CD4-positive, alpha-beta T cell treated with Interleukin-17A for 4 hours (primary cell): ENCODE measurements at places on chromosomes 5 and 9.

- DNase-seq = no peak
Observed at GRCh38 chr5:154937186-154937717, 759 bp downstream of the GEMIN5 start.

DNA sequence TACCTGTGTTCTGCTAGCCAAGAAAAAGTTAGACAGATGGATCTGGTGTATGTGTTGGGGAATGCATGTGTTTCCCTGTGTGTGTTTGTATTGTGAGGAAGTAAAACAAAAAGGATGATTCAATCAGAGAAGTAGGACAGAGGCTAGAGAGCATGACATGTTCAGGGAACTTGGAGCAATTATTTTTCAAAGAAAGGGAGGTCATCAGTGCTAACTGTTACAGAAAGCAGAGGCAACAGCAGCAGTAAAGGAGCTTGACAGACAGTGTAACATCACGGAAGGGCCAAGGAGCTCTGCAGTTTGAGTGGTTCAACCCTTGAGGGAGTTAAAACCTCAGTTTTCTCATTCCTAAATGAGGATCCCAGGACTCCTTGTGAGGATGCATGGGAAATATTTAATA lies 13.2 kb downstream of the SPINK1 start:
- DNase-seq = no peak

- no peak for DNase-seq
Observed at GRCh38 chr5:122112733-122113558, 16.4 kb upstream of the ZNF474 start.

GRCh38 chr5:72472666-72473422 lies 34.4 kb downstream of the ZNF366 start:
- no peak for DNase-seq

DNA sequence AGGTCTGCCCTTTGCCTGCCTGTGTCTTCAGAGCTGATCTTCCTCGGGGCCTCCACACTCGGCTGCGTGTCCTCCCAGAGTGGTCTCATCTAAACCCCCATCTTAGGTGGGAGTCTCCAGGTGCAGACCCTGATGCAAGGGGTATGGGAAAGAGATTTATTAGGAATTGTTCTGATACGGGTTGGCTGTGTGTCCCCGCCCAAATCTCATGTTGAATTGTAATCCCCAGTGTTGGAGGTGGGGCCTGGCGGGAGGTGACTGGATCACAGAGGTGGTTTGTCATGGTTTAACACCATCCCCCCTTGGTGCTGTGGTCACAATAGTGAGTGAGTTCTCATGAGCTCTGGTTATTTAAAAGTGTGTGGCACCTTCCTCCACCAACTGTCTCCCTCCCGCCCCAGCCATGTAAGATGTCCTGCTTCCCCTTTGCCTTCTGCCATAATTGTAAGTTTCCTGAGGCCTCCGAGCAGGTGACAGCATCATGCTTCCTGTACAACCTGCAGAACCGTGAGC lies 208.4 kb downstream of the AOPEP start:
- DNase-seq = no peak

DNA sequence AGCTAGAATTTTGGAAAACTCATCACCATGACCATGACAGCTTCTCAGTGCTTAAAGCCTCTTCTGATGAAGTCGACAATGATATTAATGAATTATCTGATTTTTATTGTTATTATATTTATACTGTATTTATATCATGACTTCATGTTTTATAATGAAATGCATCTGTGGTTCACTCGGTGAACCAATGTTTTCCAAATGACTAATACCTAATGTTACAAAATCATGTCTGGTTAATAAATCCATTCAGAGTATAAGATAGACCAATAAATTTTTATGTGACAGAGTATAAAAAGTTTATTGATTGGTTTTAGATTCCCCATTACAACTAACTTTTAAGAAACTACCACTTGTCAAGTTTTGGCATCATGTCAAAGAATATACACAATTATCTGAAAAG lies 416.5 kb downstream of the MLLT3 start:
- no peak for DNase-seq

DNA sequence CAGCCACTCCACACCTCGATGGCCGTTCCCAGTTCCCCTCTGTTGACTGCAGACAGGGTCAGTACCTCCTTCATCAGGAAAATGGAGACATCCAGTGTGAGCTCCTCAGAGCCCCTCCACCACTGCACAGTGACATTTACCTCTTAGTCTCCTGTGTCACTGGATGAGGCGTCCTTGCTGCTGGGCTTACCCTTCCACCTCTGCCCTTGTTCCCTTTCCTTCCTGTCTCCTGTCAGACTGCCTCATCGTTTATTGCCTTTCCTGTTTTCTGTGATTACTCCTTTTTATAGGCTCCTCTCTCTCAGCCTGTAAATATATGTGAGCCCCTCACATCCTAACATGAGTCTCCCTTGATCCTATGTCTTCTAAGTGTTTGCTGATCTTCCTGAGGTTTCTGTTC lies 23.2 kb upstream of the SPTAN1 start:
- DNase-seq = no peak

DNA sequence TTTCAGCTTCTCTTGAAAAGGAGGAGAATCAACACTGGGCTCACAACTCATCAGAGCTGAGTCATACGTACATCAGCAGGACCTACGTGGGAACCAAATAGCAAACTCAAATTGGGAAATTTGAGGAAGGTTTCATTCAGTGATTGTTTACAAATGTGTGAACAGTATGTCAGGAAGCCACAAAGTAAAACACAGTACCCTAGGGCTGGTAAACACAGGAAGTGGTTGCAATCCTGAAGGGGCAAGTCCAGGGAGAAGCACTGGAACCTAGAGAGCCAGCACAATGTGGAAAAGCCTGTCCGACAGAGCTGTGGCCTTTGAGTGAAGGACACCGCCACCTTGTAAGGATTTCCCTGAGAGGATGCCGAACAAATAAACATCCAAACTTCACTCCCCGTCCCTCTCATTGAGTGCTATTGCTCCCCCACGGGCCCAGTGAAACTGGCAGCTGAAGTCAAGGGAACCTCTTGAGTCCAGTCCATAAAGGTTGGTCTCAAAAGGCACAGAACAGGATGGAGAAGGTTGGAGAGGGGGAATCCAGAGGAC lies 26.7 kb upstream of the RICTOR start:
- no peak for DNase-seq

GRCh38 chr5:146541958-146542849 lies 26.2 kb upstream of the GPR151 start:
- peak; percentile 72 for DNase-seq

DNA sequence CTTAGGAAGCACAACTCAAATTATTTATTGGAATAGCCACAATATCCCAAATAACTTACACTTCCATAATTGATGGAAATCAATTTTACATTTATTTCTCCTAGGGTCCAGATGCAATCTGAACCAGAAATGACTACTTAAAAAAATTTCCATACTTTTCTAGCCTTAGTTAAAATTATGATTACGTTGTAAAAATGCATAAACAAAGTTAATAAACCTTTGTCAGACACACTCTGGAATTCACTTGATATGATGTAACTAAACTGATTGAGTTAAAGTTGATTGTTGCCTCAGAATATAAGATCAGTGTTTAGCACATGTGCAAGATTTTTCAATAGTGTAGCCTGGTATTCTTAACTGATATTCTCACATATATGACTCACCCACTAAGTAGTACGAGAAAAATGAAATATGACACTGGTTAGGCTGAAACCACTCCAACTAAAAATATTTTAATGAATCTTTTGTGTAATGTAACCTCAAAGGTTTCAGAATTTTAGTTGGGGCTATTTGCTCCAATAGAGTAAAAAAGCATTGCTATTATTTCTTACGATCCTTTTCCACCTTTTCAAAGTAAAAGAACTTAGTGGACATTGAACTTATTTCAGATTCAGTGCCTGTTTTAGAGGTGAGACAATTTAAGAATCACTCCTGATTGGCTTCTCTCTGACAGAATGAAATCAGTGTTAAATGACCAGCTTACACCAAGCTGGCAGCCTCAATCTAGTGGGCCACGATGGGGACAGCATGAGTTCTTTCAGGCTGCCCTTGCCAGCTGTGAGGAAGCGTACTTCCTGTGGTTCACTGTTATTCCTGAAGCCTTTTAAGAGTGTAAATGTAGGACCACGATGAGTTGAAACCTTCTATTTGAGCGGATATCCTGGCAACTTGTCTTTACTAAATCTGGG lies 277.2 kb upstream of the CDH9 start:
- no peak for DNase-seq

DNA sequence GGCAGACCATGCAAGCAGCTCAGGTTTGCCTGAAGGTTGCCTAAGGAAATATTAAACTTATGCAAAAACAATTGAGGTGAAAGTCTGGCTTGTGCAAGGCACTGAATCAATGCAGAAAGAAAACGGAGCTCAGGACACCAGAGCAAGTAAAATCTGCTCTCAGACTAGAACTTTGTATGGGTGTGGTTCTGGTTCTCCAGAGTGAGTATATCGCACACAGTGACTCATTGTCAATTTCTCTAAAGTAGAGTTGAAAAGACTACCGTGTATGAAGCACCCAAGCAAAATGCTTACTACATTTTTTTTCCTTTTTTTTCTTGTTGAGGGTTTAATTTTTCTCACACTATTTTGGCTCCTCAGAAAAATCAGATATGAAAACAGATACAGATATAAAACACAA lies 650.3 kb upstream of the CDH10 start:
- no peak for DNase-seq

GRCh38 chr9:78909566-78909965 lies 612.6 kb downstream of the PSAT1 start:
- DNase-seq = no peak

GRCh38 chr5:103298607-103299188 lies 40.1 kb downstream of the MACIR start:
- no peak for DNase-seq

- DNase-seq = no peak
Observed at GRCh38 chr9:12708562-12709298, 15.5 kb downstream of the TYRP1 start.

- DNase-seq = no peak
Observed at GRCh38 chr9:85516976-85517637, 224.6 kb downstream of the AGTPBP1 start.
